ENCODE measurements at places on chromosomes 4 and X.

DNA sequence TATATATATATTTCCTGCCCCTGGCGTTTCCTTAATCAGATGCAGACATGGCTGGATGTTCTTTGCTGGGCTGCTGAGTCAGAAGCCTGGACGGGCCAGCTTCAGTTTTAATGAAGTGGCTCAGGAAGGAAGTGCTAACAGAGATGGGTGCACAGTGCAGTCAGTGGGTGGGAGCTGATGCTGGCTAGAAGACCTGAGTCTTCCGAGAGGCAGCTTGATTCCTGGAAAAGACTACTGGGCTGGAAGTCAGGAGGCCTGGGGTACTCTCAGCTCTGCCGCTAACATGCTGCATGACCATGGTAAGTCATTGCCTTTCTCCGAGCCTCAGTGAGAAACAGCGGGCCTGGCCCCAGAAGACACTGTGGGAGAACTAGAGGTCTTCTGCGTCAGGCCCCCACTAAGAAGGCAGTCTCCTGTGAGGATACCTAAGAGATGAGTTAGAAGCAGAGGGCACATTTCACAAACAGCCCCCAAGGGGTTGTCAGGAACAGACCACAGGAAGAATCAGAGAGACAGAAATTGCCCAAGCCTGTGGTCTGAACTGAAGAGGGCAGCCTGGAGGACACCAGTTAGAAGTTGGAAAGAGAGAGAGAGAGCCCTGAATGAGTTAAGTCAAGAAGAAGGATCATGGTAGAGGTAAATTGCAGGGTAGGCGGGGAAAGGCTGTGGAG lies 8.3 kb upstream of the CD40LG start:
- no peak for DNase-seq

- no peak for DNase-seq
Measured at GRCh38 chr4:32037399-32037798, 1317.2 kb downstream of the PCDH7 start.

- DNase-seq = no peak
Measured at GRCh38 chr4:7134737-7135388, 57.5 kb upstream of the SORCS2 start.

DNA sequence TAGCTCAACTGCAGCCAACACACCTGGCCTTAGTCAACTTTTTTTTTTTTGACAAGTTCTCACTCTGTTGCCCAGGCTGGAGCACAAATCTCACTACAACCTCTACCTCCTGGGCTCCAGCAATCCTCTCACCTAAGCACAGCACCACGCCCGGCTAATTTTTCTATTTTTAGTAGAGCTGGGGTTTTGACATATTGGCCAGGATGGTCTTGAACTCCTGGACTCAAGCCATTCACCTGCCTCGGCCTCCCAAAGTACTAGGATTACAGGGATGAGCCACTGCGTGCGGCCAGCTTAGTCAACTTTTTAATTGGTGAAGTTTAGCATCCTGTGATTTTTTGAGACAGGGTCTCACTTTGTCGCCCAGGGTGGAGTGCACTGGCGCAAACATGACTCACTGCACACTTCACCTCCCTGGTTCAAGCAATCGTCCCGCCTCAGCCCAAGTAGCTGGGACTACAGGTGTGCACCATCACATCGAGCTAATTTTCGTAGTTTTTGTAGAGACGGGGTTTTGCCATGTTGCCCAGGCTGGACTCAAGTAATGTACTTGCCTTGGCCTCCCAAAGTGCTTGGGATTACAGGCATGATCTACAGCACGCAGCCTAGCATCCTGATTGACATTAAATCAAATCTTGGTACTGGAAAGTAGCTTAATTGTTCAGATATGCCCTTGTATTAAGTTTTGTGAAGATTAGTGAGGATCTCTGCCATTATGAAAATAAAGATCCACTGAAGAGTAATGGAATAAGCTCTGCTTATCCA lies 8.3 kb downstream of the HNRNPDL start:
- no peak for DNase-seq

GRCh38 chrX:112818114-112819007 lies 22.3 kb downstream of the AMOT start:
- DNase-seq = no peak

DNA sequence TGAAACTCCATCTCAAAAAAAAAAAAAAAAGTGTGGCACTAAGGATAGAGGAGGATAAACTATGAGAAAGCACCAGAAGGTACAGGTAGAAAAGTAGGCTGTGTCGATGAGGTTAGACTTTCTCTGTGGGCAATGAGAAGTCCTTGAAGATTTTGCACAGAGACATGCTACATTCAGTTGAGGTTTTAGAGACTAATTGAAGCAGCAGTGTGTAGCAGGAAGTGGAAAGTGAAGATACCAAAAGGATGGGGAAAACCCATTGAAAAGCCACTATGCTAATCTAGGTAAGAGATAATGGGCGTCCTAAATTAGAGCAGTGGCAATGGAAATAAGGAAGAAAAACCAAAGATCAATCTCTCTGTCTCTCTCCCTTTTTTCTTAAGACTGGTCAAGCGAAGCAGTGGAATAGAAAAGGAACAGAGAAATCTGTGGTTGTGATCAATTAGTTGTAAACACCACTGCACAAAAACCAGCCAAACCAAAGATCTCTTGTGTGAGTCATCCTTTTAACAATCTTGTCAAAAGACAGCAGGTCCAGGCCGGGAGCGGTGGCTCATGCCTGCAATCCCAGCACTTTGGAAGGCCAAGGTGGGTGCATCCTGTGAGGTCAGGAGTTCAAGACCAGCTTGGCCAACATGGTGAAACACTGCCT lies 3.5 kb downstream of the SPINK2 start:
- DNase-seq = no peak

GRCh38 chrX:6283826-6284225 lies 55.2 kb upstream of the NLGN4X start:
- DNase-seq = no peak

DNA sequence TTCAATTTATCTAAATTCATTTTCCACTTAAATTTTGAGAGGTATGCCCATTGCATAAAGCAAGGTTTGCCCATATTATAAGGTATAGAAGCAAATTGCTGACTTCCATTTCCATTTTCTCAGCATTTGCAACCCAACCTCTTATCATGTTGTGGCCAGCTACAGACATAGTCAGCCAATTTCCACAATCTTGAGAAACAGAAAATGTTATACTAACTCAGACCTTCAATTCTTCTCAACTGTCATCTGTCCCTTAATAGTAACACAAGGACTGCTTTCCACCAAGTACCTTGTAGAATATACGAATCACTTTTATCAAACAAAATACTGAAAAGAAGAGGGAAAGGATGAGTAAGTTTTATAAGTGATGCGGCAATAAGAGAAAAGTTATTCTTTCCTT lies 11.2 kb upstream of the GRIA3 start:
- no peak for DNase-seq

DNA sequence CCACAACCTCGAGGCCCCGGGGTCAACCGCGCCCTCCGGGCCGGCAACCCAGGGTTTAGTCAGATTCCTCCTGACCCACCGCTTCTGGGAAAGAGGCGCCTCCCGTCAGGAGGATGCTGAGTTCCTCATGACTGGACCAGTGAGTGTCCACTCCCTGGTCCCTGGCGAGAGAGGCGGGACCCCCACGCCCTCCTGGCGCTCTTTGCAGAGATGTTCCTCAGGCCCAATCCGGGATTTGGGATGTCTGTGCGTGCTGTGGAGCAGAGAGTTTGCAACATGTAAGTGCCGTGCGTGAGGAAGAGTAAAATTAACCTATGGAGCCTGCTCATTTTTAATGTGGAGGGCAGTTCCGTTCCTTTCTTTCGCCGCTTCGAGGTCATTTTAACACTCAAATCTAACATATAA lies 824 bp upstream of the UGDH start:
- DNase-seq = no peak

- DNase-seq = no peak
Measured at GRCh38 chrX:13692771-13693231, 3.9 kb downstream of the RAB9A start.

DNA sequence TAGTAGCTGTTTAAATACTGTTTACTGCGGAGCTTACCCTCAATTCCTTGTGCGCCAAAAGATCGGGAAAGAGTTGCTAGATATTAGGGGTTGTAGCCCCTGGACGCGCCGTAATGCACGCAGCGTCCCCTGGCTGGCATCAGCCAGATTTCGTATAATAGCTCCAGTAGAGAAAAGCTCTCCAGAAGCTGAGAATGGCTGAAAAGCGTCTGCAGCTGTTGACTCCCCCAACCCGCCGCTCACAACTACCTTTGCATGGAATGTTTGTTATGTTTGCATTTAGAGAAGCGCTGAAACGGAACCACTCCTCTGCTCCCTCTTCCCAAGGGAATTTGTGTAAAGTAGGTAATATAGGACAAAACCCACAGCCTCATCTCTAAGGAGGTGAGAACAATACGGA lies 3.7 kb downstream of the DOCK11 start:
- DNase-seq = no peak

DNA sequence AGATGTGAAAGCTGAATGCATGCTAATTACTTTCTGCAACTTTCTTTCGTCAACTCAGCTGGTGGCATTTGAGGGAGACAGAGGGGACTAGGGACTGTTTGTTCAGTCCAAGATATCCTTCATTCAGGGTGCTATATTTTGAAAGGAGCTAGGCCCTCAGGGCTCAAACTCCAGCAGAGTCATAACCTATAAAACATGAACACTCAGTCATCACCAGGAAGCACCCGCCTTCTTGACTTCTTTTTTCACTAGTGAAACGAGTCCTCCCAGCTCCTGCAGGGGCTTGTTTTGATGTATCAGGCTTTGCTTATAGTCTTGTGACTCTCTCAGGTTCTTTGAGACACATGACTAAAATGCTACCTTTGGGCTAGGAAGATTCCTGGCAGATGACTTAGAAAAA lies 230.6 kb downstream of the PCDH7 start:
- no peak for DNase-seq

DNA sequence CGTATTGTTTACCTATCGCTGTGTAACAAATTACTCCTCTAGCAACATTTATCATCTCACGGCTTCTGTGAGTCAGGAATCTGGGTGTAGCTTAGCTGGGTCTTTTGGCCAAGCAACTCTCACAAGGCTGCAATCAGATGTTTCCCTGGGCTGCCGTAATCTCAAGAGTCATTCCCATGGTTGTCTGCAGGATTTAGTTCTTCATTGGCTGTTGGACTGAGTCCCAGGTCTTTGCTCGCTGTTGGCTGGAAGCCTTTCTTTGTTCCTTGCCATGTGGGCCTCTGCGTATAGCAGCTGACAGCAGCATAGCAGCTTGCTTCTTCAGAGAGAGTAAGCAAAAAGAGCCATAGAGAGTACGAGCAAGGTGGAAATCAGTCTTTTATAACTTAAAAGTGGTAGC lies 16.8 kb downstream of the POLR2B start:
- DNase-seq = peak; percentile 89

DNA sequence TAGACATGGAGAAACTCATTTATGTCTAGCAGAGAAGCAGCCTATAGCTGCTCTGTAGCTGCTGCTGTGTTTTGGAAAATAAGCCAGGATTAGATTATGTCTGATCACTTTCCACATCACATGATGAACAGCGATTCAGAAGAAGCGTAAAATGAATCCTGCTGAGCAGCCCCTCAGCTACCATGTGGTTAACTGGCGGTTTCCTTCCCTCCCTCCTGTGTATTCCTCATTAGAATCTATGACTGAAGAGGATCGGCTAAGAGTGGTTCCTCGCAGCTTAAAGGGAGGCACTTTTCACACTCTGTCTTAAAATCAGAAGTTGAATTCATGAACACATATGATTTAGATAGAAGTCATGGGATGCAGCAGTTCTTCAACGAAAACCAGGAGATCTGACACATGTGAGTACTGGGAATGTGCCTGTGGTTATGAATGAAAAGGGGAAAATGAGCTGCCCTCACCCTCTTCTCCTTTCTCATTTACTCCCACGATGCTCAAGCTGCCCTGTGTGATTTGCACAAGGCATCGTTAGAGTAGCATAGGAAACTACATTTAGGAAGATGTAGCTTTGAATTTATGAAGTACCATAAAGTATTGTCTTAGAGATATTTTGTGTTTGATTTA lies at the start of gene PPEF1:
TSS of gene PPEF1 (plus strand) at position 220 of the 624 bp plus-strand sequence. CDS start at position 356, 136 bp downstream.
- DNase-seq = no peak
